ENCODE measurements at places on chromosomes 4 and X. TPM values are rescaled to one million over a fixed set of nuclear protein-coding genes. Genes with fewer than 3 reads are reported as not detected.

DNA sequence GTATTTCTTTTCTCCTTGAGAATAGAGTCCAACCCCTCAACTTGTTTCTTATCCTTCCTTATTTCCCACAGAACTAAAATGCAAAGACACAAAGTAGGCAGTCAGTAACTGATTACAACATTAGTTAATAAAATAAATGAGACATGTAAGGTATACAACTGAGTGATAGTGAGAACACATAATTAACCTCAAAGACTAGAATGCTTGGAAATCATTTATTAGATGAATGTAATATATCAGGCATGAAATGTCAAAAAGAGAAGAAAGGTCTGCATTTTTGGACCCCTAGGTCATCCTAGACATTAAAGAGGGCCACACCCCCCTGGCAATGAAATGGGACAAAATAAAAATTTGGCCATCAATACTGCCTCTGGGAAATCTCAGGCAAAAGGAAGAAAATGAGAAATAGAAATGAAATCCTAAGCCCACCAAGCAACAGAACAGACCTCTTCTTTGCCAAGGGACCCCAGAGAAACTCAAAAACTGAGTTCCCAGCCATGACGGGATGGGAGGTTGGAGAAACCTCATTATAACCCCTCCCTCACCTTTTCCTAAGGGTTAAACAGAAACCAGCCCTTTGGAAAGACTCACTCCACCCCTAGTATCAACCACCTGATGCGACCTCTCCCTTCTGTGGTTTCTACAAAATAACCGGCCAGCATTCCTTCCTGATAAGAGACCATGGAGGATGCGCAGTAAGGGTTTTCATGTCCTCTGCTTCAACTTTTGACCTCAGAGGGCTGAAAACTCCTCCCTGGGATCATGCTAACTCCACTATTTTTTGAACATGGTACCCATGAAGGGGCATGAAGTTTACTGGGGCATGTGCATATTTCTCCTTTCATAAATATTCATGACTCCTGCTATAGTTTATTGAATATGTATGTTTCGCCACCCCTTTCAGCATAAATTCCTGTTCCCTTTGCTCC lies 90.0 kb upstream of the EXOC1L start:
- no peak for DNase-seq

- no peak for DNase-seq
These were observed 2.7 kb downstream of the REST start for GRCh38 chr4:56910172-56910967.

DNA sequence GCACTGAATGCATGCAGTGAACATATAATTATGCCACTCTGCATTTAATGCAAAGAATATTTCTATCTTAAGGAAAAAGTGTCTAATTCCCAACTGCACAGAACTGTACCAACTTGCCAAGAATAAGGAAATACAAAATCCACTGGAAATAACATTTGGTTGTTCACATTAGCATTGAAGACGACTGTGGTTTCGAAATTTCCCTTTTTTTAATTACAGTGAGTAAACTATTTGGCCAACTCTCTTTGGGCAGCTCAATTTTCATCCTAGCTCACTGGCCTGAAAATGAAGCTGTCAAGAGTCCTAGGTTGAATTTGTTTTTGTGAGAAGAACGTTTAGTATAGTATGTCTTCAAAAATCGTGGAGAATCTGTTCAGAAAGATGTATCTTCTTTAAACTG lies 81.6 kb upstream of the MID1 start:
- DNase-seq, result no peak

Gene SLC6A14
- polyA plus RNA-seq, result 0.14 TPM

Gene PNMA6A
- polyA plus RNA-seq, result 6.5 TPM

- DNase-seq, result no peak
These were observed 18.6 kb upstream of the NKX3-2 start for GRCh38 chr4:13562876-13563275.

Gene KLF8
- polyA plus RNA-seq, result 9.4 TPM

DNA sequence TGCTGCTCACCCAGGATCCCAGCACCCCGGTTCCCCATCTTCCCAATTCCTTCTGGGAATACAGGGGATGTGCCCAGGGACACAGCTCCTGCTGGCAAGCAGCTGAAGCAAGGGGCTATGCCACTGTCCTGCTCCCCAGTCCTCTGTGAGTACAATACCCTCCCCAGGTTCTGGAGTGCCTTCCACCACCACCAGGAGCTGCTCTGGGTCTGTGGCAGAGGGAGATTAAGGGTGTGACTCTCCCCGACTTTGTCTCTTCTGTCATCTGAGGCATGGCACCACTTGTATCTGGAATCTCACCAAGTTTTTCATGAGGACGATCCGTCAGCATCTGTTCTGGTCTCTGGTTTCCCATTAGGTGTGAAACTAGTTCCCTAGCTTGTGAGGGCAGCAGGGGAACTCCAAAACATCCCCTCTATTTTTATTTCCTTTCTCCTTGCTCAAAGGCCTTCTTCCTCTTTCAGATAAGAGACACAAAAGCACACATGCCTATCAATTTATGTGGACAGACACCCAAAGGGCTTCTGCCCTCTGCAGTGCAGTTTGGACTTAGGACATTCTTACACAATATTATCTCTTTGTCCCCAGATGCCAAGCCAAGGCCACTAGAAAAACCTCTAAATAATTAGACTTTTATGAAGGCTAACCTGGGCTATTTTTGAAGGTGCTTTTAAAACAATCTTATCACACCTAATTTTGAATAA lies 26.8 kb downstream of the MGST2 start:
- DNase-seq, result no peak

DNA sequence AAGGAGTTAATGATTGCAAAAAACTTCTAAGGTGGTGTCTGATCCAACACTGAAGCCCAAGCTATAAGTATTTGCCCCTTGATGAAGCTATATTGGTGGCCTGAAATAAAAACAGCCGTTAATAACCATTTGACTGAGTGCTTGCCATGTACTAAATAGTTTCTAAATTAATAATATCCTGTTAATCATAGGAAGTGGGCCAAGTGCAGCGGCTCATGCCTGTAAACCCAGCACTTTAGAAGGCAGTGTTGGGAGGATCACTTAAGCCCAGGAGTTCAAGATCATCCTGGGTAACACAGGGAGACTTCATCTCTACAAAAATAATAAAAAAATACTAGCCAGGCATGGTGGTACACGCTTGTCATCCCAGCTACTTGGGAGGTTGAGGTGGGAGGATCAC lies 8.3 kb downstream of the NDP start:
- DNase-seq, result no peak

DNA sequence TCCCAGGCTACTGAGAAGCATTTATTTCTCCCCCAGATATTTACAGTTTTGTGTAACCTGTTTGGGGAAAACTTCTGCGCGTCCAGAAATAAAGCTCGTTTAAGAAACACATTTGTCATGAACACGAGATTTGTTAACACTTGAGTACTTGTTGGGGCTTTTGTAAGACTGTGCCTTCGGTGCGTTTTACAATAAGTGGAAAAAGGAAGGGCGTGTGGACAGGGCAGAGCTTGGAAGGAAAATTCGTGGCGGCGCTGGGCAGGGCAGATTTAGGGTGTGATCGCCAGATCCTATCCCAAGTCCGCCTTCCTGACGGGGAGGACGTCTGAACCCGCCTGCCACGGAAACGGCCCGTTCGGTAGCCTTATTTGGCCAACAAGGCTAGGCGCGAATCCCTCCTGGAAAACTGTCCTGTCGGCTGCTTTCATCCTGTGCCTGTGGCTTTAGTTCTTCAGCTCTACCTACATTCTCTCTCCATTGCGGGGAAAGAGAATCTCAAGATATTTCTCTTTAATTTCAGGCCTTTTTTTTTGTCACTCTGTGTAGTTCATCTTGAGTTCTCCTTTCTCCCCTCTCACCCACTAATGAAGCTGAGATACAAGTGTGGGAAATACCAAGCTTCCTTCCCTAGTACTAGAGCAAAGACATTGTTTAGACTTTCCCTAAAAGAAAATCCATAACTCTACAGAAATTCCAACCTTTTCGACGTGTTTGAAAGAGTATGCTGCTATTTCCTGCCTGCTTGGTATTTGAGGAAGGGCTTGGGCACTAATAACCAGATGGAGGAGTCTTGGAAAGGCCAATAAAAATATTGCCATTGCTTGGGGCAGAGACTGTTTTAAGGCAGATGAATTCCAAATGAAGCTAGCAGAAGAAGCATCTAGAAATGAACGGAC lies 982 bp downstream of the PDLIM5 start:
- DNase-seq, result no peak

DNA sequence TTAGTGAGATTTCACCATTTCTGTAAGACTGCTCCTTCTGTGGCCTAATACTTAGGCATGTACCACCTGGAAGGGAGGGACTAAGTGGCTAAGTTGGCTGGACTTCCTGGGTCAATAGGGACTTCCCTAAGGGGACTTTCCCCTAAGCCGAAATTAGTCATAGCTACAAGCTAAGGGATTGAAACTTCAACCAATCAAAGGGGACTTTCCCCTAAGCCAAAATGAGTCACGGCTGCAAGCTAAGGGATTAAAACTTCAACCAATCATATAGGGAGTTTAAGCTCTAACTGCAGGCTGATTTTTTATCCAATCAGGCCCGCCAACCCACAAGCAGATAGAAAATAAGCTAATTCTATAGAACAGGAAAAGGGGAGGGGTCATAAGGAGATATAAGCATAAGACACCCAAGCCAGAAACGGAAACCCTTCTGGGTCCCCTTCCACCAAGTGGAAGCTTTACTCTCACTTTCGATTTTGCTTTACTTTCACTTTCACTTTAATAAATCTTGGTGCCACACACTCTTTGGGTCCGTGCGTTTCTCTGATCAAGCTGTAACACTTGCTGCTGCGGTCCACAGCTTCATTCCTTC lies 382.8 kb downstream of the KLHL4 start:
- no peak for DNase-seq

- no peak for DNase-seq
These were observed 10.0 kb downstream of the MAB21L2 start for GRCh38 chr4:150591904-150592303.

GRCh38 chr4:166308647-166309046 lies 435.6 kb downstream of the TLL1 start:
- DNase-seq, result no peak

DNA sequence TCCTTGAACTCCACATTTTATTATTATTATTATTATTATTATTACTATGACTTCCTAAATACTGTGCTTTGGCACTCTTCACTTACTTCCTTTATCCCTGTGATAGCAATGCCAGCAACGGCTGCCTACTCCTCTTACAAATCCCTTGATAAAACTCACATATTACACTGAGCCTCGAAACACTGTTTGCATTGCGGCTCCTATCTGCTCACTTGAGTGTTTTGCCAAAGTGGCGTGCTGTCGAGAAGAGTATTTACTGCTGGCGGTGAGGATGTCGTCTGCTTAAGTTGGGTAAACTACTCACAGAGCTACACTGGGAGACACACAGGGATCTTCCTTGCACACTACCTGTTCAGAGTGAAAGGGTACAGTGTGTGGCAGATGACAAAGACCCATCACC lies 143.4 kb upstream of the VCX3A start:
- no peak for DNase-seq

DNA sequence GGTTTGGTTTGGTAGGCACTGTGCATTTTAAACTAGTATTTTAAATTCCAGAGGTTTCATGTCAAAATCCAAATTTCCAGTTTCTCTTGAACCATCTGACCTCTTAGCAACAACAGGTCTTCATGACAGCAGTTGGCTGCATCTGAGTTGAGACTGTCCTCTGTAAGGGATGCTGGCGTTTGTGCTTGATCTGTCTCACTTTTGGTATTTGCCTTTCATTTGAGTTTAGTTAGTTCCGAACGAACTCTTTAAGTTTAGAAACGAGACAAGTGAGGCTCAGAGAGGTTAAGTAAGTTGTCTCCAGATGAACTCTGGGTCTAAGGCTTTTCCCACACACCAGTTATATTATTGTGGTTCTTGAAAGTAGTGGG lies 29.1 kb downstream of the SPARCL1 start:
- DNase-seq, result no peak

- DNase-seq, result no peak
These were observed 417.8 kb upstream of the LCORL start for GRCh38 chr4:18439311-18439710.

DNA sequence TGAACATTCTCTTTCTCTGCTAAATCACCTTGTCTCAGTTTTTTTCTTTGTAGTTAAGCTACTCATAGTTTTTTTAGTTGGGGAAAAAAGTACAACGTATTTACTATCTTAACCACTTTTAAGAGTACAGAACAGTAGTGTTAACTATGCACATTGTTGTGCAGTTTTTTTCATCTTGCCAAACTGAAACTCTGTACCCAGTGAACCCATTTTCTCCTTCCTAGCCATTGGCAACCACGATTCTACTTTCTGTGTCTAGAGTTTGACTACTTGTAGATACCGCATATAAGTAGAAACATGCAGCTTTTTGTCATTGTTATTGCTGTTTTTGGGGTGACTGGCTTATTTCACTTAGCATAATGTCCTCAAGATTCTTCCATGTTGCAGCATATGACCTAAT lies 10.0 kb downstream of the N4BP2 start:
- DNase-seq, result no peak

Gene S100P
- 22.5 TPM for polyA plus RNA-seq

Gene SPINK2
- not detected for polyA plus RNA-seq

Gene FGF5
- not detected for polyA plus RNA-seq

GRCh38 chr4:7978907-7979651 lies 39.4 kb upstream of the AFAP1 start:
- no peak for DNase-seq

DNA sequence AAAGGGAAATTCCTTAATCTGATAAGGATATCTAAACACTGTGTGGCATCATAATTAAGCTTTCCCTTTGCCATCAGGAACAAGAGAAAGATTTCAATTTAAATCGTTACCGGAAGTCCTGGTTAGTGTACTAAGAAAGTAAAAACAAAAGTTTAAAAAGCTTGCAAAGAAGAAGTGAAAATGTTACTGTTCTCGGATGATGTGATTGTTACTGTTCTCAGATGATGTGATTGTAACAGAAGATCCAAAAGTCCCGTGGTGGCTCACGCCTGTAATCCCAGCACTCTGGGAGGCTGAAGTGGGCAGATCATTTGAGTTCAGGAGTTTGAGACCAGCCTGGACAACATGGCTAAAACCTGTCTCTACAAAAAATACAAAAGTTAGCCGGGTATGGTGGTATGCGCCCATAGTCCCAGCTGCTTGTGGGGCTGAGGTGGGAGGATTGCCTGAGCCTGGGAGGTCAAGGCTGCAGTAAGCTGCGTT lies 62.5 kb downstream of the RGS12 start:
- DNase-seq, result no peak

GRCh38 chrX:136196691-136197155 lies 49.4 kb downstream of the FHL1 start:
- no peak for DNase-seq

GRCh38 chr4:157196046-157196445 lies 24.5 kb upstream of the GRIA2 start:
- no peak for DNase-seq

- DNase-seq, result no peak
These were observed 606.2 kb downstream of the KLHL13 start for GRCh38 chrX:117510453-117510852.

- DNase-seq, result peak; percentile 43
These were observed 552 bp downstream of the ADH5 start for GRCh38 chr4:99088023-99088449.

Gene ARHGAP6
- 15.8 TPM for polyA plus RNA-seq

Gene CT55
- not detected for polyA plus RNA-seq

GRCh38 chrX:109990582-109991276 lies 12.2 kb upstream of the TMEM164 start:
- DNase-seq, result no peak

GRCh38 chr4:147029296-147029695 lies 83.6 kb upstream of the TTC29 start:
- DNase-seq, result no peak

GRCh38 chr4:8120501-8120900 lies 38.1 kb downstream of the ABLIM2 start:
- DNase-seq, result peak; percentile 67

Measured in left renal pelvis (tissue), 4 donors.